GM12891 (cell line): ENCODE measurements at places on chromosomes 6 and 20.

DNA sequence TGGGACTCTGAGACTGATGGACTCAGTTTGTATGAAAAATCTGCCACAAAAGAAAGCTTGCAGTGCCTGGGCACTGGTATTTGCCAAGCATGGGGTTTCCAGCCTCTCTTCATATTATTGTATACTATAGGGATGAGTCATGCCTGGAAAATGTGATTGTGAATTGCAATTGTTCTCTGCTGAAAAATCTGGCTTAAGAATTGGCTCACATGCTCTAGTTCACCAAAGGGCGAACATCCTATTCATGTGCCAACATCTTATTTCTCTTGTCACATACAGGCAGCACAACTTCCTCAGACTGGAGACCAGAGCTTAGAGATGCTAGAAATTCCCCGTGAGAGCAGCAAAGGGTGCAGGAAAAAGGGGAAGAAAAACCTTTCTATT, 103.6 kb upstream of the KCNK16 start:
- DNase-seq = no peak

- no peak for DNase-seq
Observed at GRCh38 chr6:98041921-98042320, 758.9 kb upstream of the MMS22L start.

- no peak for DNase-seq
Observed at GRCh38 chr6:105821027-105821426, 265.1 kb upstream of the PRDM1 start.

GRCh38 chr20:24895431-24895830, 53.6 kb upstream of the CST7 start:
- DNase-seq = no peak

- no peak for DNase-seq
Observed at GRCh38 chr20:35854713-35855348, 83.0 kb downstream of the PHF20 start.

DNA sequence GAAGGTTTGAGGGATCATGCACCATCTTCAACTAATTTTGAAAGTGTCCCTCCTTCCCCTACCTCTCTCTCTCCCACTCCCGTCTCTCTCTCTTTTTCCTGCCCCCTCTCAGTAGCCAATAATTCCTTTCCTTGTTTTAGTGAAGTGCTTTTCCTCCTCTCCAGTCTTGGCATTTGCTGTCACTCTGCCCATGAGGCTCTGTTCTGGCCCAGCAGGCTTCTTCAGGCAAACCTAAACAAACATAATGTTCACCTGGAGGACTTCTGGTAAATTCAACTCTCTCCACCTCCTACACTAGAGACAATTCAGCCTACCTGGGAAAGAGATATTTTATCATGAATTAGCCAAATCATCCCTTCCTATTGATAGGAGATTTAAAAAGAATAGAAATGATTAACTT, 320.4 kb upstream of the RNF24 start:
- DNase-seq = no peak

DNA sequence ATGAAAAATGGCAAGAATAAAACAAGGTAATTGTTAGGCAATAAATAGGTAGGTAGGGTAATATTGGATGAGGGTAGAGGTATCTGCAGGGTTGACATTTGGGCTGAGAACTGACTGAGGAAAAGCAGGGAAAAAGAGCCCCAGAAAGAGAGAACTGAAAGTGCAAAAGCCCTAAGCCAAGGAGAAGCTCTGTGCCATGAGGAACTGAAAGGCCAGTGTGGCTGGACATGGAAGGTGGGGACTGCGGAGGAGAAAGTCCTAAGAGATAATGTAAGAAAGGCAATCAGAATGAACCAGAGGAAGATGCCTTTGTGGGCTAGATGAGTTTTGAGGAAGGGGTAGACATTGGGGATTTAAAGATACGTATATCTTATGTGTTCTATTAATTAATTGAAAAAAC, 9.9 kb upstream of the HIVEP2 start:
- no peak for DNase-seq

DNA sequence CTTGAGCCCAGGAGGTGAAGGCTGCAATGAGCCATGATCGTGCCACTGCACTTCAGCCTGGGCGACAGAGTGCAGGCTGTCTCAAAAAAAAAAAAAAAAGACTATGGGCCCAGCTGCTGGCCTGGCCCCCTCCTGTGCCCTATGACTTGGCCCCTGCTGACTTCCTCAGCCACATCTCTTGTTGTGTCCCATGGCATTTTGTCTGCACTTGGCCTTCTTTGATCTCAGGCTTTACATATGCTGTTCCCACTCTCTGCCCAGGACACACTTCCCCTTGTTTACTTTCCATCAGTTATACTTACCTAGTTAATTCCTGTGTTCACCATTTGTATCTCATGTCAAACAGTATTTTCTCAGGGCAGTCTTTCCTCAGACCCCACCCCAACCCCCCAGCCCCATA, 44.5 kb downstream of the RPRD1B start:
- no peak for DNase-seq

- no peak for DNase-seq
Observed at GRCh38 chr20:34979366-34980153, 23.9 kb downstream of the MYH7B start.

DNA sequence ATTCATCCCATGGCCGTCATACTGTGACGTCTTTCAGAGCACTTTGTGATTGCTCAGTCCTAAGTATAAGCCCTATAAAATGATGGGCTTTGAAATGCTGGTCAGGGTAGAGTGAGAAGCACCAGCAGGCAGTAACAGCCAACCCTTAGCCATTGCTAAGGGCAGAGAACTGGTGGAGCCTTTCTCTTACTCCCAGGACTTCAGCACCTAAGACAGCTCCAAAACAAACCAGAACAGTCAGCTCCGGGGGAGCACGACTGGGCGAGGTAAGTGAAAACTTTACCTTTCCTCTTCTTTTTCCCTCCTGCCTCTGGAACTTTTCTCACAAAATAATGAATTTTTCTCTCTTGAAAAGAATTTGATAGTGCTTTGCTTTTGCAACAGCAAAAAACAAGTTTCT, at the start of gene VIP:
VIP (plus strand) TSS at position 104 of the 400 bp plus-strand sequence. CDS start 1,381 bp downstream, outside the sequence.
- DNase-seq = no peak
